ENCODE measurements at places on chromosomes 16 and 17. TPM values are rescaled to one million over a fixed set of nuclear protein-coding genes. Genes with fewer than 3 reads are reported as not detected.
A peak's percentile ranks its signal among the peaks of the same experiment; 100 is the strongest.

Gene CCL2
- total RNA-seq: 126 TPM

Gene PARD6A
- 0.28 TPM for total RNA-seq

Gene POLG2
- total RNA-seq: 9.2 TPM

Gene BICDL2
- total RNA-seq: 0.18 TPM

Gene MARVELD3
- not detected for total RNA-seq

Gene VMO1
- total RNA-seq: not detected

Gene SMIM36
- total RNA-seq: not detected

Gene TMIGD1
- total RNA-seq: not detected

Gene NPIPB9
- 0.56 TPM for total RNA-seq

Gene KRT20
- total RNA-seq: not detected

DNA sequence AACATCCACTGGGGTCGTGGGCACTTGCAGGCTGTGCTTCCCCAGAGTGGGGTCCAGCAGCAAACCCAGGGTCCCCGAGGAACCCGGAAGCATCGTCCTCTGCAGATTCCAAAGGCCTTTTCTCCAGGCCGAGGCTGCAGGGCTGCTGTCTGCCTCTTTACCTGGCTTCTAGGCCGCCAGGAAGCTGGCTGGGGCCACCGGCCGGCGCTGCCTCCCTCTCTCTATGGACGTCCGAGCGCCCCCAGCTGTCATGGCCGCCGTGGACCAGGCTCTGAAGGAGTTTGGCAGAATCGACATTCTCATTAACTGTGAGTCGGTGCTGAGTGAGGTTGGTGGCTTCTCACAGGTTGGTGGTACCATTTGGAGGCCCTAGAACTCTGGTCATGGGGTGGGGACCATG lies 5.6 kb downstream of the DECR2 start:
- no peaks in the 10 kb centered on the region for H3K27me3 ChIP-seq
- no peak for DNase-seq
- no peaks in the 10 kb centered on the region for H3K4me1 ChIP-seq

- peaks cover 18% of the 10 kb centered on the region for H3K4me1 ChIP-seq
- H3K4me3 ChIP-seq: no peak overlapping the region
- no peaks in the 10 kb centered on the region for H3K27me3 ChIP-seq
- H3K36me3 ChIP-seq: no peaks in the 10 kb centered on the region
- peak; percentile 41 for DNase-seq
- peak overlapping the region; percentile 17 for H3K27ac ChIP-seq
These were observed 13.1 kb upstream of the MMD start for GRCh38 chr17:55434721-55435120.

DNA sequence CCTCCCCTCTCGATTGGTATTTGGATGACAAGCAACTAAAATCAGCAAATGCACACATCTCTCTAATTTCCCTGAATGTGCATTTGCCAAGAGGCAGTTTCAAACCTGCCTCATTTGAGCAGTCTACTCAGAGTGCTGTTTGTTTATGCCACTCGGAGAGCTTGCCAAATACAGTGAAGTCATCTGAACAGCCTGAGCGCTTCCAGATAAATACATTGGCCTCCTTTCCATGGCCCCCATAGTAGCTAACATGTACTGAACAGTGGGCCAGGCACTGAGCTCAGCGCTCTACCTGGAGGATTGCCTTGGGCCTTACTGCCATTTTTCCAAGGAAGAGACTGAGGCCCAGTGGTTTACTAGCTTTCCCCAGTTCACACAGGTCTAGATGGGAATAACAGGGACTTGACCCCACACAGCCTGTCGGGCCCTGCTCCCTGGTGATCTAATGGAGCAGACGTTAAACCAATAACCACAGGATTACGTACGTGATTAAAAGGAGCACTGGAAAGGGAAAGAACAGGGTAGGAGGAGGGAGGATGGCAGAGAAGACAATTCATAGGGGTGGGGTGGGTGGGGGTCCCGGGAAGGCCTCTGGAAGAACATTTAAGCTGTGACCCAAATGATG lies 18.7 kb upstream of the ANKRD40CL start:
- H3K27ac ChIP-seq: peak overlapping the region; percentile 31
- no peak overlapping the region for H3K4me3 ChIP-seq
- no peaks in the 10 kb centered on the region for H3K27me3 ChIP-seq
- DNase-seq: peak; percentile 90
- no peaks in the 10 kb centered on the region for H3K36me3 ChIP-seq

DNA sequence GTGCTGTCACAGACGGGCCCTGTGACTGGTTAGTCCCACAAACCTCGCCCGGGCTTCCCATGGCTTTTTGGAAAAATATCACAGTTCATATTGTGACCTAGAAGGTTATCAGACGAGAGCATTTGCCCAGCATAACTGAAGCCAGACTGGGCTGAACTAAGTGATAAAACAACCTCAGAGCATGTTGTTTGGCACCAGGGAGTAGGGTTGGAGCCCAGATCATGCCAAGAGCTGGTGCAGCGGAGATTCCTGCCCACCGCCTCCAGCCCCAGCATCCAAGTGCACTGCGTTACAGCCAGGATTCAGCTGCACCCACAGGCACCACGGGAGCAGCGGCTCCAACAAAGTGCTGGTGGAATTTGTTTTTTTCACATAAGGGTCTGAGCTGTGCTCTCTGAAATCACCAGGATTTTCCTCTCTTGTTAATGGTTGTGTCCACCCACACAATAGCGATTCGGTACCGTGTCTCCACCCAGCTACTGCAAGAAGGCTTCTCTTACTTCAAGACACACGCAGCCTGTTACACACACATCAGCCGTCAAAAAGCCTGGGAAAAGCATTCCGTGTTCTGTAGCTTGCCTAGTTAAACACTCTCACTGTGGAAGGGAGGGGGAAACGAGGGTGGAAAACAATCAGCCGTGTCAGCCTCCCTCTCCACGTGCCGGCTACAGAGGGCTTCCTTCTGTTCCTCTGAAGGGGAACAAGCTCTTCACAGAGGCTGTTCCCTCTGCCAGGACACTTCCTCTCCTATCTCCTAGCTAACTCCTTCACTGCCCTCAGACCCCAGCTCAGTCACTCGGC lies 273.8 kb downstream of the C16orf95 start:
- H3K27me3 ChIP-seq: peaks cover 44% of the 10 kb centered on the region
- H3K4me3 ChIP-seq: no peak overlapping the region
- DNase-seq: peak; percentile 64
- H3K36me3 ChIP-seq: no peaks in the 10 kb centered on the region
- H3K4me1 ChIP-seq: peaks cover 6% of the 10 kb centered on the region

DNA sequence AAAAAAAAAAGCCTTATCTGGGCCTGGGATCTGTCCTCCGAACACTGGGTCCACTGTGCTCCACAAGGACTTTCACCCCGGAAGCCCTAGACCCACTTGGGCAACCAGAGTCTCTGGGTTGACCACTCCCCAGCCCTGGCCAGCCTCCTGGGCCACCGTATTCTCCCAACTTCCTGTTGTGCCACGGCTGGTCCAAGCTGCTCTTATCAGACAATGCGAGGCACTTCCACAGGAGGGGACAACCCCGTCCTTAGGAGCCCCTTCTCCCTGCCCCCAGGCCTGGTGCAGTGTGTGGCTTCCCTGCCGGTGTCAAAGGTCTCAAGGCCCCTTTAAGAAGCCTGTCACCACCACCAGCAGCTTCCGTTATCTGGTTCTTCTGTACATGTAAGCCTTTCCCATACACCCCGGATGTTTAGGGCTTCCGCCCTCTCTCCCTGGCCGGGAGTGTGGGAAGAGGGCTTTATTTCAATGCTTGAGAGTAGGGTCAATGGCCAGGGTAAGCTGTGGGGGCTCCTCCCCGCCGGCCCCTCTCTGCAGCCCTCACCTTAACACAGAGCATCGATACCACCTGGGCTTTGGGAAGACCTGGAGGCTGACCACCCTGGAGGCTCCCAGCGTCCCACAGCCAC lies 313.0 kb downstream of the SEC14L1 start:
- H3K27me3 ChIP-seq: no peaks in the 10 kb centered on the region
- H3K4me3 ChIP-seq: no peak overlapping the region
- H3K36me3 ChIP-seq: peaks cover 10% of the 10 kb centered on the region
- peaks cover 70% of the 10 kb centered on the region for H3K4me1 ChIP-seq
- DNase-seq: no peak

- DNase-seq: no peak
- peaks cover 1% of the 10 kb centered on the region for H3K27me3 ChIP-seq
- H3K4me1 ChIP-seq: no peaks in the 10 kb centered on the region
- H3K27ac ChIP-seq: no peak overlapping the region
- no peak overlapping the region for H3K4me3 ChIP-seq
These were observed 76.2 kb downstream of the CCT6B start for GRCh38 chr17:34885076-34885475.

GRCh38 chr17:8522577-8522976 lies 86.9 kb downstream of the NDEL1 start:
- DNase-seq: no peak
- no peak overlapping the region for H3K4me3 ChIP-seq
- no peaks in the 10 kb centered on the region for H3K27me3 ChIP-seq
- no peak overlapping the region for H3K27ac ChIP-seq
- no peaks in the 10 kb centered on the region for H3K4me1 ChIP-seq

DNA sequence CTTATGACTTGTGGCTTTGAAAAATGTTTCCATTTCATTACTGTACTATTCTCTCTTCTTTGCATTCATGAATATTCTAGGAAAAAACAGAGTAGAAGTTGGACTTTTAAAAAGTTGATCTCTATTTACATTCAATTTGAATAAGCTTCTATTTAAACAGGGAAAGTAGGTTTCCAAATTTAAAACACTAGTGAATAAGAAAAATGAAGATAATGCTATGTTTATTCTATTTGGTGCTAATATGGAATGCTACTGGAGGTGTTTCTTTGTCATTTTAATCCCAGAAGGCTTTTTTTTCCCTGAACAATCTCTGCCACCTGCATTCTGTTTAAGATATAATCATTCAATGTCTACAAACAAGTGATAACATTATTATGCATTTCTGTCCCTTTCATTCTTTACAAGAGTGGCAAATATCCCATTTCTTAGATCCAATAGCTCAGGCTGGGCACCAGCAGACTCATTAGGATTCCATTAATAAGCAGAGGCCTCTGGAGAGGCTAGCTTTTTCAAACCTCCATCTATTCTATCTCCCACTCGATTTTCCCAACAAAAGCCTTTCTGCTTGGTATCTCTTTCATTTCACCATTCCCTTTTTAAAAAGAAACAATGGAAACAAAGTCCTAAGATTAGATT lies 1001.6 kb upstream of the CDH8 start:
- DNase-seq: no peak
- no peaks in the 10 kb centered on the region for H3K4me1 ChIP-seq
- no peak overlapping the region for H3K4me3 ChIP-seq
- H3K36me3 ChIP-seq: no peaks in the 10 kb centered on the region
- no peak overlapping the region for H3K27ac ChIP-seq
- H3K27me3 ChIP-seq: no peaks in the 10 kb centered on the region

- DNase-seq: no peak
- no peaks in the 10 kb centered on the region for H3K4me1 ChIP-seq
- H3K36me3 ChIP-seq: no peaks in the 10 kb centered on the region
- no peak overlapping the region for H3K4me3 ChIP-seq
These were observed 612.6 kb upstream of the C16orf82 start for GRCh38 chr16:26454102-26454501.

DNA sequence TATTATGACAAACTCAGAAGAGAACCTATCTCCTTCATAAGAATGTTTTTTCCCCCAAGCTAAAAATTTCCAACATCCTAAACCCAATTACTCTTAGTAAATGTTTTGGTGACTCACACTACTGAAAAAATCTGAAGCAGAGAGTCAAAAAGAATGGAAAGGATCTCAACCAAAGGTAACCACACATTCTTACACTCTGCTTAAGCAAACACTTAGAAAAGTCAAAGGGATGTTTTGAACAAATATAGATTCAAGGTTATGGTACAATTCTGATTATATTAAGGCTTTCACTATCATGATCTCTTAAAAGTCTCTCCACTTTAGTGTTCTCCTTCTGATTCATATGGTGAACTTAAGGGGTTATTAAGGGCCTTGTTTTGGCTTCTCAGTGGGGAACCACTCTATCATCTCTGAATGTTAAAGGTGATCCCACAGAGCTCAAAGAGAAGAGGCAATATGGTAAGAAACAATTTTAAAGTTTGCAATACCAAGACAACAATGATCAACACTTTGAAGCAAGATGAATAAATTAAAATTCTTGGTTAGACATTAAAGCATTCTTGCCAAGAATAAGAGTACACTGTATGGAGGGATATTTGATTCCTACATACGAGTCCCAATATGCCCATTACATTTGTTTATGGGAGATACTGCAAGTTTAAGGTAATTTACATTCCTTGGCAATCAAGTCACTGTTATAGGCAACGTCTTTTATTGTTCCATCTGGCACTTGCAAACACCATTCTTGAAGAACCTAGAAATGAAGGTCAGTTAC lies 69.2 kb downstream of the CDC27 start:
- H3K36me3 ChIP-seq: peaks cover 18% of the 10 kb centered on the region
- H3K4me3 ChIP-seq: no peak overlapping the region
- H3K27me3 ChIP-seq: no peaks in the 10 kb centered on the region
- no peak overlapping the region for H3K27ac ChIP-seq
- peak; percentile 76 for DNase-seq
- H3K4me1 ChIP-seq: peaks cover 4% of the 10 kb centered on the region

GRCh38 chr16:49675413-49675812 lies 180.5 kb downstream of the ZNF423 start:
- no peak overlapping the region for H3K4me3 ChIP-seq
- H3K4me1 ChIP-seq: no peaks in the 10 kb centered on the region
- H3K36me3 ChIP-seq: no peaks in the 10 kb centered on the region
- DNase-seq: no peak

DNA sequence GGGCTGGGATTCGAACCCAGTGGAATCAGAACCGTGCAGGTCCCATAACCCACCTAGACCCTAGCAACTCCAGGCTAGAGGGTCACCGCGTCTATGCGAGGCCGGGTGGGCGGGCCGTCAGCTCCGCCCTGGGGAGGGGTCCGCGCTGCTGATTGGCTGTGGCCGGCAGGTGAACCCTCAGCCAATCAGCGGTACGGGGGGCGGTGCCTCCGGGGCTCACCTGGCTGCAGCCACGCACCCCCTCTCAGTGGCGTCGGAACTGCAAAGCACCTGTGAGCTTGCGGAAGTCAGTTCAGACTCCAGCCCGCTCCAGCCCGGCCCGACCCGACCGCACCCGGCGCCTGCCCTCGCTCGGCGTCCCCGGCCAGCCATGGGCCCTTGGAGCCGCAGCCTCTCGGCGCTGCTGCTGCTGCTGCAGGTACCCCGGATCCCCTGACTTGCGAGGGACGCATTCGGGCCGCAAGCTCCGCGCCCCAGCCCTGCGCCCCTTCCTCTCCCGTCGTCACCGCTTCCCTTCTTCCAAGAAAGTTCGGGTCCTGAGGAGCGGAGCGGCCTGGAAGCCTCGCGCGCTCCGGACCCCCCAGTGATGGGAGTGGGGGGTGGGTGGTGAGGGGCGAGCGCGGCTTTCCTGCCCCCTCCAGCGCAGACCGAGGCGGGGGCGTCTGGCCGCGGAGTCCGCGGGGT lies at the start of gene CDH1:
Gene CDH1, plus strand, starts transcription at position 247 of the 684 bp plus-strand sequence. Its CDS starts 124 bp downstream, at position 371.
- no peak within 1 kb of the TSS for H3K27ac ChIP-seq
- no peaks in the 10 kb centered on the region for H3K36me3 ChIP-seq
- no peaks in the 10 kb centered on the region for H3K4me1 ChIP-seq
- no peak for DNase-seq
- H3K27me3 ChIP-seq: peaks cover 49% of the 10 kb centered on the region
